ENCODE measurements at places on chromosomes 1 and 21.

- DNase-seq = no peak
Observed at GRCh38 chr1:225977937-225978748, 21.0 kb downstream of the SDE2 start.

- no peak for DNase-seq
Observed at GRCh38 chr1:231217056-231217455, 24.0 kb upstream of the GNPAT start.

DNA sequence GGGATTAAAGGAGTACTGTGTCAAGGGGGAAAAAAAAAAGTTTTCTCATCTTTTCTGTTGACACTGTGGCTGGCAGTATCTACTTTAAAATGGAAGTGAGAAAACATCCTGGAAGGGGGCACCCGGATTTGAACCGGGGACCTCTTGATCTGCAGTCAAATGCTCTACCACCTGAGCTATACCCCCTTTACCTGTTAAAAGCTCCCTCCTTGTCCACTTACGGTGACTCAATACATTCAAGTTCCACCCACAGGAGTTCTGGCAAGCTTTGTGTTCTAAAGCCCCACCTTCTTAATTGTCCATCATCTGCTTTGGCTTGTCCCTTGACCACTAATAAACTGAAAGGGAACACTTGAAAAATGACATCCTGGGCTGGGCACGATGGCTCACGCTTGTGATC lies 68.2 kb downstream of the FNBP1L start:
- DNase-seq = no peak

- DNase-seq = no peak
Observed at GRCh38 chr21:34992736-34993398, 56.2 kb downstream of the RUNX1 start.

- DNase-seq = no peak
Observed at GRCh38 chr1:214935258-214935657, 147.3 kb upstream of the KCNK2 start.

- no peak for DNase-seq
Observed at GRCh38 chr1:207007352-207008033, 25.1 kb downstream of the C1orf116 start.

DNA sequence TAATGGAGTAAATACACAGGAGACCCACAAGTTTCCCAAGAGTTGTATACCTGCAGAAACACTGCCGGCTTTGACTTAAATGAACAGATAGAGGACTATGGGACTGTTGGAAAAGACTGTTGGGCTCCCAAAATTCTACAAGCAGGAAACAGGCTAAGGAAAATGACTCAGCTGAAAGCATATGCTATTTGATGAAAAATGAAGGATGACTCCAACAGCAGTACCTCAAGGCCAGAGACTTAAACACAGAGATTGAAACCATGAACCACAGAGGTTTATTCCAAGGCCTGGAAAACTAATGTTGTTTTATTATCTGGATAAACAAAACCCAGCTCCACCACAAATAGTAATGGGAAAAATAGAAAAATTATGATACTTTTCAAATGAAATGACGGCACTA lies 187.7 kb downstream of the TNFSF18 start:
- no peak for DNase-seq

DNA sequence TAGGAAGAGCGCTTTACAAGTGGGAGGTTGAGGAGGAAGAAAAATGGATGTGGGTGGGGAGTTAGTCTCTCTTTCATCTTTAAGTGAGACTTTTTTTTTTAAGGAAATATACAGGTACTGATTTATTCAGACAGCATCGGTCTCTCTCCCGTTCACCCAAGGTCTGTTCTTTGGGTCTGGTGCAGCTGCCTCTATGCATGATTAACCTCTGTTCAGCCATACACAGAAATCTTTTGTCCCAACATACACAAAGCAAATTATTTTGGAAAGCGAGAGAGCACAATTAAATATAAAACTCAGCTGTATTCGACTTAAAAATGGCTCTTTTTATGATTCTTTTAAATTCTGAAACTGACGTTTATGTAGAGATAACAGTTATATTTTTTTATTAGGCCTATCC lies 11.0 kb downstream of the PROX1 start:
- DNase-seq = no peak

- DNase-seq = no peak
Observed at GRCh38 chr1:109490029-109490933, 3.6 kb upstream of the CYB561D1 start.

GRCh38 chr1:204970937-204971336 lies 72.1 kb upstream of the CNTN2 start:
- DNase-seq = no peak

DNA sequence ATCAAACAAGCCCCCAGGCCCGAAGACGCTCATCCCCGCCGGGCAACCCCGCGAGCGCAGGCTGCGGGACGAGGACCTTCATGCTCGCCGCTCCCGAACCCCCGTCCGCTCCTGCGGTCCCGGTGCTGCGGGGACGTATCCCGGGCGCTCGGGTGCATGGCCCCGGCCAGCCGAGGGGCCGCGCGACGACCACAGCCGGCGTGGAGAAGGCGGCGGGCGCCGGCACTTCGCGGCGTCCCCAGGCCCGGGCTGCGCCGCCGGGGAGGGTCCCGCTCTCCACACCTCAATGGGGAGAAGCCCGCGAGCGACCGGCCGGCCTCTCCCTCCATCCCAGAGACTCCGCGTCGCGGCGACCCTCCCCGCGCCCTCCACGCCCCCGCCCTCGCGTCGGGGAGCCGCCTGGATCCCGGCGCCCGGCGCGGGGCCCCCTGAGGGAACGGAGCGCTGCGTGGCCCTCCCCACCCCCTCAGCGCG lies 401 bp downstream of the ERRFI1 start:
- DNase-seq = no peak

DNA sequence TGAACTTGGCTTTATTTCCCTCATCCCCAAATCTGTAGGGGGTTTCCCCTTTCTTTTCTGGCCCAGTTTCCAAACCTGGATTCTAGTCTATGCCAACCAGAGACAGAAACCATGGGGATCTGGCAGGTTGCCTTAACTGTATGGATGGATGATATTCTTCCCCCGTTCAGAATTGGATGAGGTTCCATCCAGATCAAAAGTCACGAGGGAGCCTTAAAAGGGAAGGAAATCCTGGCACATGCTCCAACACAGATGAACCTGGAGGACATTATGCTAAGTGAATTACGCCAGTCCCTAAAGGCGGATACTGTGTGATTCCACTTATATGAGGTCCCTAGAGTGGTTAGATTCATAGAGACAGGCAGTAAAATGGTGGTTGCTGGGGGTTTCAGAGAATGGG lies 124.4 kb downstream of the HUNK start:
- DNase-seq = no peak

DNA sequence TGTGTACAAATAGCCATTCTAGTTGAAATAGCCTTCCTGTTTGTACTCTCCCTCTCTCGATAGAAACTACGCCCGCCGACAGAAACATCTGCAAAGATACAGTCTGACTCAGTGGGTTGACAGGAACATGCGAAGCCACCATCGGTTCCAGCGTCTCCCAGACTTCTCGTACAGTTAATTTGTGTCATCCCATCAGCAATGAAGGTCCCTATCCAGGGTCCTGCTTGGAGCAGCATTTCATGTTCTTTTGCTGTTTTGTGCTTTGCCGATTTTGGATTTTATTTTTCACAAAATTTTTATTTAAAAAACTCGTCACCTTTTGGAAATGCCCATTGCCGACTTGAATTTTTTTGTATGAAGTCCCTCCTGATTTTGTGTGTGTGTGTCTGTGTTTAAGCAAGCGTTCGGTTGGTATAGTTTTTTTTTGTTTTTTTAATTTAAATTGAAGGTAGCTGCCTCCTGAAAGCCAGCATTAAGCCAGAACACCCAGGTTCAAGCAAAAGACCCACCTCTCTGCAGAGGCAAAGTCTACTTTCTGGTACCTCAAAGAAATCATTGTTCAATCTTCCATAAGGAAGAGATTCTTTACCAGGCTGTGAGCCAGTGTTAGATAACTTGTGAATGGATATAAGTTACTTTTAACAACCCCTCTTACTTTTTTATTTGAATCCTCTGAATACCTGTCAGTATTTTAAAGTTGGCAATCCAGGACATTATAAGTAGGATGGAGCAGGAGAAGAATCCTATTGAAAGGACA lies 14.7 kb downstream of the FNDC5 start:
- no peak for DNase-seq

GRCh38 chr1:94050675-94051074 lies 70.3 kb downstream of the ABCA4 start:
- no peak for DNase-seq

GRCh38 chr21:18007121-18007520 lies 188.0 kb upstream of the C21orf91 start:
- DNase-seq = no peak

Measured in epithelial cell of prostate (primary cell).